ENCODE measurements at places on chromosomes 6 and 20. TPM values are rescaled to one million over a fixed set of nuclear protein-coding genes. Genes with fewer than 3 reads are reported as not detected.

GRCh38 chr20:62554214-62554897, 78.6 kb upstream of the GATA5 start:
- H3K4me3 ChIP-seq, result no peak overlapping the region
- H3K27ac ChIP-seq, result no peak overlapping the region
- no peak for DNase-seq
- peaks cover 88% of the 10 kb centered on the region for H3K27me3 ChIP-seq

DNA sequence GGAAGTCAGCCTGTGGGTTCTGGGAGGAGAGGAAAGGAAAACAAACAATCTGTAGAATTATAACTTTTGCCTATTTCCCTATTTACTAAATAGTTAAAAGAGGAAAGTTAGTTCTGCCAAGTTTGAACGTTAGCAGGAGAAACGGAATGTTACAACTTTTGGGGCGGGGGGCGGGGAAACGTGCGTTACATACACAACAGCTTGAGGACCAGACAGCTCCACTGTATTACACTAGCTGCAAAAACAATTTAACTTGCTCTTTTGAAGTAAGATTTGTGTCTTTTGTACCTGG, 498 bp upstream of the PRDM1 start:
- peaks cover 15% of the 10 kb centered on the region for H3K27me3 ChIP-seq
- peaks cover 14% of the 10 kb centered on the region for H3K4me1 ChIP-seq
- H3K4me3 ChIP-seq, result peak overlapping the region; percentile 49
- no peak for DNase-seq
- no peak overlapping the region for H3K27ac ChIP-seq

The MCHR2 gene
- total RNA-seq, result not detected

The KHDRBS2 gene
- total RNA-seq, result not detected

- no peak overlapping the region for H3K27ac ChIP-seq
- no peak for DNase-seq
- peaks cover 24% of the 10 kb centered on the region for H3K4me1 ChIP-seq
These were observed 43.1 kb upstream of the ZNF831 start for GRCh38 chr20:59120491-59120890.
